ENCODE measurements at places on chromosomes 3 and 15.

GRCh38 chr15:71551566-71551965 is 258.8 kb upstream of the NR2E3 start:
- DNase-seq, result no peak

- no peak for DNase-seq
Measured at GRCh38 chr3:149332227-149332765, 1.1 kb downstream of the TM4SF18 start.

DNA sequence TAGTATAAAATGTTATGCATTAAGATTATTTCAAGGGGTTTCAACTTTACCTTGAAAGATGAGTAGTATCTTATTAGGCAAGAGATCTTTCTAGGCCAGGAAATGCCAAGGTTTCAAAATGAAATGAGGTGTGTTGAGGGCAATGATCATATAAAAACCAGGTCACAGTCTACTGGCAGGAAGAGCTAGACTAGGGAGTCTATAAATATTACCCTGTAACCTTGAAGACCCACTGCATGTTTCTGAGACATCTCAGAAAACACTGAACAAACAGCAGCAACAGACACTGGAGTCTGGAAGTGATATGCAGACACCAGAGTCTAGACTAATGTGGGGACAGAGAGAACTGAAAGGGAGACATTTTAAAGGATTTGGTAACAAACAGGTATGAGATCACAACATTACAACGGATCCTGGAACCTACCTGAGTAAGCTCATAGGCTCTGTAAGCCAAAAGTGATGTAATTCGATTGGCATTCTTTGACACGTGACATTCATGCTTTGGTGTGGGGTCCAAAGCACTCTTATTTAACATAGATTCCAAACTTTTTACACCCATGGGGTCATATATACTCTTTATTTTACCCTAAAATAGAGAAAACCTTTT is 15.0 kb downstream of the TASOR start:
- DNase-seq, result no peak

- no peak for DNase-seq
Measured at GRCh38 chr3:186185194-186185787, 76.4 kb upstream of the ETV5 start.

DNA sequence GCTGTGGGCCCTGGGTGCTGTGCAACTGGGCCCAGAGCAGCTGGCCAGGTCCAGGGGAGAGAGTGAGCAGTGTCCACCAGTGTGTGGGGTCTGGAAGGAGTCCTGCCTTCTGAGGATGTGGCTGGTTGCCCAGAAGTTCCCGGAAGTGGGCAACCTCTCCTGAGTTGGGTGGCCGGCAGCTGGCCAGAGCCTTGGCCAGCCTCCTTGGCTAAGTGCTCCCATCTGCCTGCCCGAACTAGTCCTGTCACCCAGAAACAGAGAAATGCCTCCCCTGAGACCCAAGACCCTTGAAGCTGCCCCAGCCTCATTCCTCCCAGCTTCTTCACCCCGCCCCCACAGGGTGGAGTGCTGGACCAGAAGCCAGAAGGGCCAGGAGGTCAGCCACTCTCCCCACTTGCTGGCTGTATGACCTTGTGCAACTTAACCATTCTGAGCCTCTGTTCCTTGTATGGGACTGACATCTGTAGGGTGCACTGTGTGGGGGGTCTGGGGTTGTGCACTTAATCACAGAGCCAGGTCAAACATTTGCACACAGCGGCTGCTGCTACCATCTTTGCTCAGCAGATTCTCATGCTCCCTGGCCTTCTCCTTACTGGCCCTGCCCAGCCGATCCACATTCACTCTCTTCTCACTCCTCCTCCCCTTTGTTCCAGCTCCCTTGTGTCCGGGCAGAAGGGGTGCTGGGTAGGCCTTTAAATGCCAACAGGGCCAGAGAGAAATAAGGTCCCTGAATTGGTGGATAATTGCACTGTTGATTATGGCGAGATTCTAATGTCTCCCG is 7.5 kb upstream of the ALAS1 start:
- DNase-seq, result peak; percentile 49

DNA sequence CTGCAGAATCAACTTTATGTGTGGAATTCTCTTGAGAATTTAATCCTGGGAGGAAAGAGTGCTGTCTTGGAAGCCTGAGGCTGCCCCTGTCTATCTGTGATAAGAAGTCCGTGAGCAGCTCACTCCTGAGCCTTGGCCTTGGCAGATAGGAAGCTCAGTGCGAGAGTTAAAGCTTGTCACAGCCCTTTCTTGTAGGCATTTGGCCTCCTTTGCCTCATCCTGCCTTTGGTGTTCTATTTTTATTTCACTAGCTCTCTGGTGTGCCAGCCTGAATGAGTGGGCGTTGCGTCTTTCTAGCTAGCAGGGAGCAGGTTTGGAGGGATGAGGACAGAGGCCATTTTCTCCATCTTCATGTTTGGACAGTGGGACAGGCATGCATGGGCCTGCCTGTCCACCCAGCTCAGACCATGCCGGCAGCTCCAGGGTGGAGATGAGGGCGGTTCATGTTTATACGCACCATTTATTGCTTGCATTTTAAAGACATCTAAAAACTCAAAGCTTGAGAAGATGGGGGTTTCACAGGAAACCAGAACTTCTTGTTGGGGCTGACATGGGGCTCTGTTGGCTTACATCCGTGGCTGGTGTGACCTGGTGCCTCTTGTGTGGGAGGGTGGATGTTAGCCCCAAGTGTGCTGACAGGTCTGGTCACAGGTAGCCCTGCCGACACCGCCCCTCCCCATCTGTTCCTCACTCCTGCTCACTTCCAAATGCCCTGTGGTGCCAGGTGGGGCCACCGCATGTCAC is 29.8 kb downstream of the IRAK2 start:
- peak; percentile 71 for DNase-seq

DNA sequence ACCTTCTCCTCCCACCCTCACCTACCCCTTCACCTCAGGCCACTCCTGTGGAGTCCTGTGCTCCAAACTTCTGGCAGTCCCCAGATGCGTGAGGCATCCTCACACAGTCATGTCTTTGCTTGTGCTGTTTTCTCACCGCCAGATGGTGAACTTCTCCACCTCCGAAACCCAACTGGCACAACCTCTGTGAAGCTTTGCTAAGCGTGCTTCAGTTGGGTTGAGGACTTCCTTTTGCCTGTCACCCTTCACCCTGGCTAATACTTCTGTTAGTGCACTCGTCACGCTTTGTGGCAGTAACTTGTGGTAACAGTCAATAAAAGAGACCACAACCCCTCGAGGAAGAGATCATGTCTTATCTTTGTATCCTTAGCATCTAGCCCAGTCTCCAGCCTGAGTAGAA is 42.0 kb upstream of the SKOR1 start:
- DNase-seq, result no peak

DNA sequence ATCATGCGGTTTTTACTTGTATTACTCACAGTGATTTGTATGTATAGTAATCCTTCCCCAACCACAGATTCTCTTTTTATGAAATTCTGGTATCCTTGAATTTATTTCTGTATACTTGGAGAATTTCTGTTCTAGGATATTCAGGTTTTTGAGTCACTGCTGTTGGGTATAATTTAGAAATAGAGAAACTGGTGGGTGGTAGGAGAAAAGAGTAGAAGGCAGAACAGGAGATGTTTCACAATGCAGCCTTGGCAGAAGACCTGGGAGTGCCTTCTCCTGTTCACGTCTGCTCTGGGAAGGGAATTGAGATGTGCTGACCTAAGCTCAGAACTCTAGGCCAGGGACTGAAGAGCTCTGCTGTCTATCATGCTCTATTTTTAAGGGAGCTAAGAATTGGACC is 193.6 kb downstream of the EPHB1 start:
- DNase-seq, result no peak

- peak; percentile 32 for DNase-seq
Measured at GRCh38 chr3:52091586-52092270, 35.4 kb upstream of the DUSP7 start.

GRCh38 chr15:34644061-34644460 is 60.6 kb upstream of the GOLGA8B start:
- no peak for DNase-seq

GRCh38 chr3:100097919-100098783 is 16.1 kb downstream of the FILIP1L start:
- DNase-seq, result no peak

- DNase-seq, result no peak
Measured at GRCh38 chr3:74067296-74067695, 442.6 kb upstream of the PDZRN3 start.

DNA sequence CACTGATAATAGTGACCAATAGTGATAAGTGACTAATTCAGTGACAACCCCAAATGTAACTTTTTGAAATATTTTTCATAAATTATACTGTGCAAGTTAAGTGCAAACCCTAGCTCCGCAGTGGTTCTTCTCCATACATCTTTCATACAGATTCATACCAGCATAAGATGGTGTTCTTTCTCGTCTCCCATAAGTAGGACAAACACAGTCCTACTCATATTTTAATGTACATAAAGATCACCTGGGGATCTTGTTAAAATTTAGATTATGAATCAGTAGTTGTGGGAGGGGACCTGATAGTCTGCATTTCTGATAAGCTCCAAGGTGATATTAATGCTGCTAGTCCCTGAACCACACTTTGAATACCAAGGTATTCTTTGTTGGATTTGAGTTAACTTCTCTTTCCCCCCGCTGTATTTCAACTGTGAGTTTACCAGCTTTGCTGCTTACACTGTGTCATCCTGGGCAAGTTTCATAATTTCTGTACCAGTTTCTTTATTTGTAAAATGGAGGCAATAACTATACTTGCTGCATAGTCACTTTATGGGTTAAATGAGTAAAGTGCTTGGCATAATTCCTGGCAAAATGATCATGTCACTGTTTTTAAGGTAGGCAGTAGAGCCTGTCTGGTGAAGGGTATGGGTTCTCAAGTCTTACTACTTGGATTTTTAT is 34.7 kb upstream of the C3orf38 start:
- no peak for DNase-seq

- no peak for DNase-seq
Measured at GRCh38 chr3:97917813-97918536, 54.3 kb downstream of the RIOX2 start.

- DNase-seq, result no peak
Measured at GRCh38 chr3:172517859-172518466, 5.3 kb downstream of the TNFSF10 start.

DNA sequence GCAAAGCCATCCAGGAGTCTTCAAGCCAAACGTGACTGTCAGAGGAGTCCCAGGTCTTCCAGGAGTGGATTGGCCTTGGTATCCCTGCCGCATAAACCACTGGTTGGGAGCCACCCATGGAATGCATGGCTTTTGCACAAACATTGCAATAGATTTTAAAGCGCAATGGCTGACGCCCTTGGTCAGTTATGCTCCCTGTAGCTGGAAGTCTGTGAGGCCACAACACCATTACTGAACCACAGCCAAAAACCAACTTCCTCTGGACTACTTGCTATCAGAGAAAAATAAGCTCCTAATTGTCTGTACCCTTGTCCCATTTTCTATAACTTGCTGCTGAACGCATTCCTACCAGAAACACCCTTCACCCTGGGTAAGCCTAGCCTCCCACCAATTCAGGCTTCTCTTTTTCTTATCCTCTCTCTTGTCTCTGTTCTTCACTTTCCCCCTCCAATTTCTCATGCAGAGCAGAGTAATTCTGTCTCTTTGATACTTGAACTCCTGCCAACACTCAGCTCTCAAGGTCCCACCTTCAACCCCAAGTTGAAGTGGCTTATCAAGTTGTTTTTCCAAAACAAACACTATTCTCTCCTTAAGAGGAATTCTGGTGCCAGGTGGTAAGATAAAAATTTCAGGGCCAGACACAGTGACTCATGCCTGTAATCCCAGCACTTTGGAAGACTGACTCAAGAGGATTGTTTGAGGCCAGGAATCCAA is 176.4 kb upstream of the UBE2E1 start:
- no peak for DNase-seq

DNA sequence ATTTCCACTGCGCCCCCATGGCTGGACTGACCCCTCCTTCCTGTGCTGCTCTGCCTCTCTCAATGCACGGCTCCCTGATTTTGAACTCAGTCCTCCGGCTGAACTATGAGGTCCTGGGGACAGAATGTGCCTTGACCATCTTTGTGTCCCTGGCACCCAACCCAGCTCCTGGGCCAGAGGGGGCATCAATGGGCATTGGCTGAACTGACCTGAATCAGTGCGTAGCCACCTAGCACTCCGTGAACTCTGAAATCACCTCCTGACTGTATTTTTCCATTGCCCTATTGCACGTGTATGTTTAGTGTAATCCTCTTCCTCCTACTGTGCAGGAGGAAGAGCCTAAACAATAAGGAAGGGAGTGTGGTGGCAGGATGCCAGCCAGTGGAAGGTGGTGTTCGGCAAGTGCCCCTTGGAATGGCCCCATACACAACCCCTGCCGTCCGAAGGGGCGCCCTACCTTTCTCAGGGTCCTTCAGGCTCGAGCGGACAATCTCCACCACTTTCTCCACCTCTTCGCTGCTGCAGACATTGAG is 33.5 kb downstream of the BDH1 start:
- no peak for DNase-seq

- no peak for DNase-seq
Measured at GRCh38 chr3:49998326-49998725, 58.4 kb downstream of the RBM6 start.

GRCh38 chr15:85407421-85408269 is 27.2 kb downstream of the AKAP13 start:
- no peak for DNase-seq

DNA sequence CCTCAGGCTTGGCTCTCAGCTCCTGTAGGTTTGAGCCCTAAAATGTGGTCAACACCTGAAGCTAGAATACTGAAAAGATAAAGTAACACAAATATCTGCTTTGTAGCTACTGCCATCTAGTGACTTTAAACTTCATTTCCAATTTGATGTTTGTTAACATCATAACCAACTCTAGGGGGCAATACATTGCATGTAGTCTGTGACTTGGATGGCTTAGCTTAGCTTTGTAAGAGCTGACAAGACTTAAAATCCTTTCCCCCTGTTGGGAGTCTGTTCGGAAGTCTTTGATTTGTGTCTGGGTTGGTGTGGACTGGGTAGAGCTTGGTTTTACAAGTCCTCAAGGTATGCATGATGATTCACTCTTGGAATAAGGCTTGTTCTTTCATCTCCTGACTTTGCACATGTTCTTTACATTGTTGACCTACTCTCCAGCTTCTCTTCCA is 51.7 kb downstream of the SCN11A start:
- no peak for DNase-seq

GRCh38 chr15:74525945-74526344 is 15.1 kb upstream of the ARID3B start:
- DNase-seq, result no peak
